ENCODE measurements at places on chromosomes 12 and 14.

- no peak for DNase-seq
Observed at GRCh38 chr14:34181338-34181737, 230.5 kb upstream of the EGLN3 start.

- DNase-seq, result no peak
Observed at GRCh38 chr12:94247246-94247645, 98.9 kb downstream of the PLXNC1 start.

- no peak for DNase-seq
Observed at GRCh38 chr12:22018860-22019259, 27.2 kb upstream of the CMAS start.

DNA sequence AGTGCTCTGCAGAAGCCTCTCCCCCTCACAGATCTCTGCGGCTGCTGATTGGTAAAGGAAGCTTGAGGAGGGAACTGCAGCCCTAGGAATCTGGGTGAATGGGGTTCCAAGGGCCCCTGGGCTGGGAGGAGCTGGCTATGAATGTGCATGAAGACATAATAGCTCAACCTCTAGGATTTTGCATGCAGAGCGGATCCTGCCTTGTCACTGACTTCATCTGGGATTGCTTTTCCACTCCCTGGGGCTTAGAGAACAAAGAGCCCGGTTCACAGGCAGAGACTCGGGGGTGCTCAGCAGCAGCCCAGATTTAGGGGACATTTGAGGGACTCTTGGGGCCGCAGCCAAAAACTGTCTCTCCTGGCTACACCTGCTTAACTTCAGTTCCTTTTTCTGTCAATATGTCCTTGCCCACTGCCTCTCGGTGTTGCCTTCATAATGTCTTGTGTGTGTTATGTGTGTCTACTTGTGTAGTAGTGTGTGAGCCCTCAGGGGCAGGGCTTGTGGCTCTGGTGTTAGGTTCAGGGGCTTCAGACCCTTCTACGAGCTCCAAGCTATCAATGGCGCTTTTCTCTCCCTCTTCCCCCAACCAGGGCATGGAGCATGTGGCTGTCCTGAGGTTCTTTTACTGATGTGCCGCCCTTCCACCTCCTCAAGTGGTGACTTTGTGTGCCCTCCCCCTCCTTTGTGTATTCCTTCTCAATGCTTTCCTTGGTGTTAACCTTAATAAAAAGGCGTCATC is 1.9 kb downstream of the CCDC184 start:
- no peak for DNase-seq

DNA sequence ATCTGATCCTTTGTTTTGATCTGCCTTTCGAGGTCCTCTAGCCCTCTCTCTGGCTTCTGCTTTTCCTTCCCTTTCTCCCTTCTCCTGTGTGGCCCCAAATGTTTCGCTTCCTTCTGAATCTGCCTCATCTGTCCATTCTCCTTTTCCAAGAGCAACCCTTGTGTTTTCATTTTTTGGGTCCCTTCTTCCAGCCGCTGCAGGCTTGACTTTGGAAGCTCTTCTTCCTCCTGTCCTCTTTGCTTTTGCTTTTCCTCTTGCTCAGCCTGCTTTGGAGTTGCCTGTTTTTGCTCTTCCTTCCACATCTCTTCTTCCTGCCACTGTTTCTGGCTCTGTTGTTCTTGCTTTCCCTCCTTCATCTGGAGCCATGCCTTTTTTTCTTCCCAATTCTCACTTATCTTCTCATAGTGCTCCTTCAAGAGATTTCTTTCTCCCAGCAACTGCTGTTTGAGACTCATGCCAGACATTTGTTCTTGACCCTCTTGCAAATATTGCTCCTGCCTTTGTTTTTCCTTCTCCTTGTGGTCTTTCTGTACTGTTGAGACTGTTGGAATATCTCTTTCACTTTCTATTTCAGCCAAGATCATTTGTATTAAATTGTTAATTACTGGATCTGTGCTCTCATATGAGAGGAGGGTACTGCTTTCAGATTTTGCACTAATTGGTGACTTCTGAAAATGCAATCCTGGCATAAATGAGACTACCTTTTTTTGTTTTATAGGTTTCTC is 42.4 kb downstream of the FAM186A start:
- no peak for DNase-seq

DNA sequence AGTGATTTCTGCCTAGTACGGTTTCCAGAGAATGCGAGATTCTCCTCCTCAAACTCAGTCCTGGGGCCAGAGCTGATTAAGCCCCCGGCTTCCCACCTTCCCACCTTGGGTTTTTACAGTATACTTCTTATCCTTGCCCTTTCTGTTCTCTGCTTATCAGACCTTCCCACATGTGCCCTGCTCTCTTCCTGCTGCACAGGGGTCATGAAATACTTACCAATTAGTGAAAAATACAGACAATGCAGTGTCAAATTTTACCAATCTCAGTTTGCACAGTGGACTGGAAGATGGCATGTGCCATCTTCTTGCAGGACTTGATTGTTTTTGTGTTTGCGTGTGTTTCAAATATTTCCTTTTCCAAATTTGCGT is 14.7 kb downstream of the SUSD6 start:
- no peak for DNase-seq

- no peak for DNase-seq
Observed at GRCh38 chr12:9341260-9341585, 133.0 kb upstream of the PZP start.

DNA sequence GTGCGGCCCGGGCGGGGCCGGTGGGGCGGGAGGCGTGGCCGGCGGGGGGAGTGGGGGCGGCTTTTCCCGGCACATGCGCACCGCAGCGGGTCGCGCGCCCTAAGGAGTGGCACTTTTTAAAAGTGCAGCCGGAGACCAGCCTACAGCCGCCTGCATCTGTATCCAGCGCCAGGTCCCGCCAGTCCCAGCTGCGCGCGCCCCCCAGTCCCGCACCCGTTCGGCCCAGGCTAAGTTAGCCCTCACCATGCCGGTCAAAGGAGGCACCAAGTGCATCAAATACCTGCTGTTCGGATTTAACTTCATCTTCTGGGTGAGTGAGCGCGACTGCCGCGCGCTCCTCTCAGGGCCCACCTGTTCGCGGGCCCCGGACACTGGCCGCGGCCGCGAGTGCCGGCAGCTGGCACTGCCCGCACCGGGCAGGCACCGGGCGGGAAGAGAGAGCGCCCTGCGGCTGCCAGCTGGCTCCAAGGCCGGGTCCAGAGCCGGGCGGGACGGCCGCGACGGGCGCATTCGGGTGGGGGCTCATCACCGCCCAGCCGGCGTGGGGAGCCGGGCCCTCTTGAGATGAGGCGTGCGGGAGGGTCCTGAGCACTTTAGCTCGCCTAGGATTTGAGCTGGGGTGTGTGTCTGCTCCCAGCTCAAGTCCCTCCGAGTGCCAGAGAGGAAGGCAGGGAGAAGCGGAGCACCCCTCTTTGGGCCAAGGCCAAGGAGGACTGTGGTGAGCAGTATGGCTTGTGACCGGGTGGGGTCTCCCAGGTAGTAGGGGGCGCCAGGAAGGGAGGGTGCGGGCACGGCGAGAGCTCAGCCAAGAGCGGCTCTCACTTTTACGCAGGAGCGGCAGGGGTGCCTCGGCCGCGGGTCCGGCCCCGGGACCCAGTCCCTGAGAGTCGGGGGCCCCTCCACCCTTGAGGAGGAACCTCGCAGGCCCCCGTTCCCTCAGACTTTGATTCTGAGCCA is at the start of gene CD9:
TSS of gene CD9 (plus strand) at position 145 of the 957 bp plus-strand sequence. CDS start at position 245, 100 bp downstream.
- DNase-seq, result no peak

DNA sequence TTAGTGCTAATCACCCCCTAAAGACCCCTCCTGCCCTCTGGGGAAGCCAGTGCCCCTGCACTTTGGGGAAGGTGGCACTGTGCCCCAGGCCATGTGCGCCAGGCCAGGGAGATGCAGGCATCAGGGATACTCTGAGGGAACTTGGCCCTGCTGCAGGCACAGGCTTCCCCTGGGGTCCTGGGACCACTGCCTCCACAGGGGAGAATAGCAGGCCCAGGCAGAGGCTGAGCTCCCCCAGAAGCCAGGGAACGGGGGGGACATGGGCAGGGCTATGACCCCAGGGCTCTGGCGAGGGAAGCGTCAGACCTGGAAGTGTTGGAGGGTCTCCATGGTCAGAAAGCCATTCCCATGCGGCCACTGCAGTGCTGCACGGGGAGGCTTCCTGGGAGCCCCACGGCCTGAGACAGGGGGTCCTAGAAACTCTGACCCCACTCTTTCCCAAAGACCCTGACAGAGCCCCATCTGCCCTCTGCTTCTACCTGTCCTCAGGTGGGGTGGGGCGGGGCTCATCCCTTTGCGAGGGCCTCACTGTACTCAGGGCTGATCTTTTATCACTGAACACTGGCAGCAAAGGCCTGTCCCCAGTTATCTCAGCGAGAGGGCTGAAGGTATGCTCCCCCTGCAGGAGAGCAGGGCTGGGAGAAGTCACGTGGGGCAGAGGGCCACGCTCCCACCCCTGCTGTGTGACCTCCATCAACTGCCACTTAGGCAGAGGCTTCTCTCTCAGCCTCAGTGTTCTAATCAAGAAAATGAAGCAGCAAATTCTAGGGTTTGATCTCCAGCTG is 160.0 kb downstream of the CALM1 start:
- no peak for DNase-seq
